LoVo (cell line): ENCODE measurements at places on chromosomes 4 and X.

GRCh38 chrX:3262901-3263300 is 83.6 kb downstream of the MXRA5 start:
- peak; percentile 5 for DNase-seq

DNA sequence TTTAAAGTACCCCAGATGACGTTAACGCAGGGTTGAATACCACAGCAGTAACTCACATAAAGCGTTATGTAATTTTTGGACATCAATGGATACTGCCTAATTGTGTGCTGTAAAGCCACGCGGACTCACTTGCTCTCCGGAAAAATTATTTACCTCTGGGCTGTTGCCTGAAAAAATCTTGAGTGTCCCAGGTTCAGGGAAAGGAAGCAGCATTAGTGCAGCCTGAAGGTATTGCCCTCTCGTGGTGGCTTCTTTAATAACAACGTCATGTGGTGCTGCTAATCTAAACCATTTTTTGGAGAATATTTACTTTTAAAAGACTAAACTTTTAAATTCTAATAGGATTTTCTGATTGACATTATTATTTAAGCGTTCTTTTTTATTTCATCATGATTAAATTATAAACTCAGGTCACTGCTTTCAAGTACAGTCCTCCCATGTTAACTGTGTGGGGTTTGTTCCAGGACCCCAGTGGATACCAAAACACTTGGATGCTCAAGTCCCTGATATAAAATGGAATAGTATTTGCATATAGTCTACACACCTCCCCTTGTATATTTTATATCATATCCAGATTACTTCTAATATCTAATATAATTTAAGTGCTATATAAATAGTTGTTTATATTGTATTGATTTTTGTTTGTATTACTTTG is 384.8 kb downstream of the FAM133A start:
- peak; percentile 5 for DNase-seq

GRCh38 chrX:150841456-150842197 is 56.8 kb downstream of the CD99L2 start:
- DNase-seq, result no peak

DNA sequence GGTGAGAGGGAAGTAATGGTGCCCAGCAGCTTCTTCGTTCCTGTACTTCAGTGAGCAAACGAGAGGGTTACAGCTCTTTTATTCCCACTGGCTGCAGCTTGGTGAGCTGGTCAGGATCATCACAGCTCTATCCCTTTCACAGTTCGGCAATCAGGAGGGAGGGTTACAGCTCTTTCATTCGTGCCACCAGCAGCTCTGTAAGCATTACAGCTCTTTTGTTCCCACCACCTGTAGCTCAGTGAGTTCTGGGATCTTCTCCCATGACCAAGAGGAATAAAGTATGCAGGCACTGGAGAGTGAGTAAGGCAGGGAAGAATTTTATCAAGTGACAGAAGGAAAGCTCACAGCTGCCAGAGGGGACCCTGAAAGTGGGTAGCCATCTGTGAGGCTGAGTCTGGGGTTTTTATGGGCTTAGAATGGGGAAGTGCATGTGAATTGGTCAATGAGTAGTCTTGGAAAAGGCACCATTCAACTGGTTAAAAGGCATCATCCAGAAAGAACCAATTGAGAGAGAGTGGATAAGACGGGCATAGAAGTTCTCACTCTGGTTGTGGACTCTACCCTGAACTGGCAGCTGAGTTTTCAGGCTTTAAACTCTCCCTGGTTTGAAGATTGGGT is 123.7 kb downstream of the COX18 start:
- DNase-seq, result no peak

- DNase-seq, result no peak
These were observed 102.3 kb upstream of the NUDT6 start for GRCh38 chr4:123024710-123025109.

DNA sequence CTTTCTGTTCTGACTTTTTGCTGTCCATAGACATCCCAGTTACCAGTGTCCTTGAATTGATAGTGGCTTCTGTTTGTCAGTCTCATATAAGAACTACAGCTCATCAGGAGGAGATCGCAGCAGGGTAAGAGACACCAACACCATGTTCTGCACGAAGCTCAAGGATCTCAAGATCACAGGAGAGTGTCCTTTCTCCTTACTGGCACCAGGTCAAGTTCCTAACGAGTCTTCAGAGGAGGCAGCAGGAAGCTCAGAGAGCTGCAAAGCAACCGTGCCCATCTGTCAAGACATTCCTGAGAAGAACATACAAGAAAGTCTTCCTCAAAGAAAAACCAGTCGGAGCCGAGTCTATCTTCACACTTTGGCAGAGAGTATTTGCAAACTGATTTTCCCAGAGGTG is 30.1 kb downstream of the GUCY1A1 start:
- DNase-seq, result no peak

DNA sequence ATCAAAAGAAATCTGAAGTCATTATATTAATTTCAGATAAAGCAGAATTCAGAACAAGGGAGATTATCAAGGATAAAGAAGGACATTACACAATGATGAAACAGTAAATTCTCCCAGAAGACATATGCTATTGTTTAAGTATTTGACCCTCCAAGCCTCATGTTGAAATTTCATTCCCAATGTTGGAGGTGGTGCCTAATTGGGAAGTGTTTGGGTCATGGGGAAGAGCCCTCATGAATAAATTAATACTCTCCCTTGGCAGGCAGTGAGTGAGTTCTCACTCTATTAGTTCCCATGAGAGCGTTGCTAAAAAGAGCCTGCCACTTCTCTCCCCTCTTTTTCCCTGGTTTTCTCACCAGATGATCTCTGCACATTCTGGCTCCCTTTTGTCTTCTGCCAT is 249.9 kb upstream of the GRIA3 start:
- DNase-seq, result no peak

DNA sequence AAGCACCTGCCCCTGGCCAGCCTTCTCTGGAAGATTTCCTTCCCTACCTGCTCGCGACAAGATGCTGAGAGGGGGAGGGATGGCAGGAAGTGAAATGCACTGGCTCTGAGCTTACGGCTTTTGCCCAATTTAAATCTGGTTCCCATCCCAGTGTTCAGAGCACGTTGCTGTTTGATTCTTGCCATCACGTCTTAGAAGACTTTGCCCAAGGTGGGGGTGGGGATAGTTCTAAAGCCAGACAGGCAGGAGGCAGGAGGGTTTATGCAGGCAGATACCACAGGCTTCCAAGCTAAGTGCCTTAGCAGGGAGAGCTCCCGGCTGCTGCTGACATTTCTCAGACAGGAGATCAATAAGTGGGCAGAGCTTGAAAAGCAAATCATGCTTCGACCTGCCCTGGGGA is 393.9 kb downstream of the MID1IP1 start:
- DNase-seq, result no peak

GRCh38 chr4:147050356-147050765 is 104.7 kb upstream of the TTC29 start:
- no peak for DNase-seq

DNA sequence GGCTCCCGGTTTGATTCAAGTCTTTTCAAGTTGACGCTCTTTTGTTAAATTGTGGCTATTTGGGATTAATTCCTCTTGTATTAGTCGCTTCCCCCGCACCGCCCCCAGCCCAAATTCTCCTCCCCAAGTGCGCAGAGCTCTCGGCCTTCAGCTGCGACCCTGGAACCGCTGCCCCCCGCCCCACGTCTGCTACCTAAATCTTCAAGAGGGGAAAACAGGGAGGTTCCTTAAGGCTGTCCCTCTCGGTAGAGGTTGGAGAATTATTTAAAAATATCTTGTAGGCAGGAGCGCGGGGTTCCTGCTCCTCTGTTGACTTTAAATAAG is 860 bp upstream of the RPS6KA3 start:
- no peak for DNase-seq

- DNase-seq, result no peak
These were observed 84.0 kb upstream of the ATP6AP2 start for GRCh38 chrX:40496728-40497127.

- no peak for DNase-seq
These were observed 13.7 kb downstream of the WDFY3 start for GRCh38 chr4:84952776-84953175.

- no peak for DNase-seq
These were observed 191.3 kb upstream of the GATB start for GRCh38 chr4:151952137-151952536.

DNA sequence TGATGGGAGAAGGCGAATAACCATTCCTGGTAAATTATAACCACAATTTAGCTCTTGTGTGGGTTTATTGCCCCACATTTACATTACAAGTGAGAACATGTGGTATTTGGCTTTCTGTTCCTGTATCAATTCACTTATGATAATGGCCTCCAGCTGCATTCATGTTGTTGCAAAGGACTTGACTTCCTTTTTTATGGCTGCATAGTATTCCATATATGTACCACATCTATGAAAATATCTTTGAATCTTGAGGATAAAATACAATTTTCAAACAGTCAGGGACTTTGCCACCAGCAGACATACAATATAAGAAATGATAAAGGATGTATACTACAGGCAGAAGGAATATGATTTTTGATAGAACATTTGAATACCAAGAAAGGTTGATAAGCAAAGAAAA is 27.3 kb downstream of the RAP2C start:
- DNase-seq, result no peak

GRCh38 chr4:20403290-20403689 is 151.6 kb downstream of the SLIT2 start:
- DNase-seq, result no peak

DNA sequence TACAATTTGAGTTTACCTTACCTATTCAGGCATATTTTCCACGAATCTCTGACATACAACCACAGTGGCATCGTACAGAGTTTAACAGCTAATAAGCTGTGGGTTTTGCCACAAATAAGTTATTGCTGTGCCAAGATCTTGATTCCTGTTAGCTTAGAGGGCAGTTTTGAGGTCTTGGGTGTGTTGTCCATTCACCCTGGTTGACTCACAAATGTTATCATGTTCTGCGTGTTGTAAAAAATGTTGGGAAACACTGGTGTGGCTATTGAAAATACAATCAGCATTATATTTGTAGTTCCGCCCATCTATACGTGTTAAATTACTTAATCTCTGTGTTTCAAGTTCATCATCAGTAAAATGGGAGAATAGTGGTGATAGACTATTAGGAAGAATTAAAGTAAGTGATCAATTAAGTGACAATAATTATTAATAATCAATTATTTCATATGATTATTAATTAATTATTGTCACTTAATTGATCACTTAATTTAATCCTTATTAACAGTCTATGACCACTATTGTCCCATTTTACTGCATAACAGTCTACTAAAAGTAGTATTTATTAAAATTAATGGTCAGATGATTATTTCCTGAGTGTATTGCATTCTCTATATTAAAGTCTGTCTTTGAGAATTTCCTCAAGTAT is 96.3 kb downstream of the TMA16 start:
- no peak for DNase-seq

- DNase-seq, result no peak
These were observed 48.3 kb downstream of the MTHFD2L start for GRCh38 chr4:74206088-74206825.

DNA sequence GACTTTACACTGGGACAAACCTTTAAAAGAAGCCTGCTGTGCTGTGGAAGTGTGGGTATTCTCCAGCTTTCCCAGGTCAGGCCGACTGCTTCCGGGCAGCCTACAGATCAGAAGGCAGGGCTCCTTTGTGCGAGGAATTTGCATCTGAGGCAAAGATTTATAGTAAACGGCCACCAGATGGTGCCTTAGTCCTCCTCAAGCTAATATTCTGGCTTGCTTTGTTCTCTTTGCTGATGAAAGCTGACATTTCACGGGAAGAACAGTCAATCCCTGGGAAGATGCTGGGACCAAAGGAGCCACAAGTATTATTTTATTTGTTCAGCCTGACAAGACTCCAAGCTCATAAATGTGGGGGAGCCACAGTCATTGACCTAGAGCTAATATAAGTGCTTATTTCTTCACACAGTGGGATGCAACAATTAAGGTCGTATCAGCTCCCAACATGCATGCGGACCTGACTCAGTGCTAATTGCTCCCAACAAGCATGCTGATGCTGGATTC is 120.7 kb upstream of the TRIM2 start:
- DNase-seq, result peak; percentile 84

DNA sequence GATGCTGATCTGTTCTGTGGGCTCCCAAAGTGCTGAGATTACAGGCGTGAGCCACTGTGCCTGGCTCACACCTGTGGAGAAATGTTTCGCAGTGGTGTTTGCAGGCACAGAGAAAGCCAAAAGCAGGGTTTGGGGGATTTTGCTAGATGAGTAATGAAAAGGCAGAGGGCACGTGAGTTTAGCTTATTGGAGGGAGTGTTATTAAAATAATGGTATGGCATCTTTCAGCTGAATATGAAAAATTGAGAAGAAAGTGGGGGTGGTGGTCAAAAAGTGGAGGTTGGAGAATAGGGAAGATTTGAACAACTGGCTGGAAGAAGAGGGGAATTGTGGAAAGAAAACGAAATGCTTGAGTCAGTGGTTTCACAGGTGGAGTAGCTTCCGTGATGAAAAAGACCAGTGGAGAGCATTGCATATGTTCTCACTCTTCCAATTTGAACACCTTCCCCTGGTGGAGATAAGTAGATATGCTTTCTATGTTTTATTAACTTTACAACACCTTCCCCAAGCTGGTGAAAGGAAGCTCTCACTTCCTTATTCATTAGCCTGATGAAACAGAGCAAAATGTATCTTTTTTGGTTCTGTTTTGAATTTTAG is 1.1 kb upstream of the CHST7 start:
- no peak for DNase-seq

GRCh38 chr4:85062466-85062865 is 96.0 kb upstream of the WDFY3 start:
- DNase-seq, result no peak

DNA sequence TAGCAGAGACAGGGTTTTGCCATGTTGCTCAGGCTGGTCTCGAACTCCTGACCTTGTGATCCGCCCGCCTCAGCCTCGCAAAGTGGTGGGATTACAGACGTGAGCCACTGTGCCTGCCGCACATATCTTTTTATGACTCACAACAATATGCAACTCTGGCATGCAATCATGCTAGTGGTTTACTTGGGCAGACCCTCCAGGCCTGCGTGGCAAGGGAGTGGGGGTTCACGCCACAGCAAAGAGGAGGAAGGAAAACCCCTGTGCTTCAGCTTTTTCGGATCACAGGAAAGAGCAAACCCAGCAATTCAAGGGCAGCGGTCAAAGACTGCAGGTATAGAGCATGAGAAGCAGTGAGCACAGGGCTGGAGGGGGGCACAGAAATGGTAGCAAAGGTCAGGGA is 48.3 kb upstream of the CD99 start:
- no peak for DNase-seq

DNA sequence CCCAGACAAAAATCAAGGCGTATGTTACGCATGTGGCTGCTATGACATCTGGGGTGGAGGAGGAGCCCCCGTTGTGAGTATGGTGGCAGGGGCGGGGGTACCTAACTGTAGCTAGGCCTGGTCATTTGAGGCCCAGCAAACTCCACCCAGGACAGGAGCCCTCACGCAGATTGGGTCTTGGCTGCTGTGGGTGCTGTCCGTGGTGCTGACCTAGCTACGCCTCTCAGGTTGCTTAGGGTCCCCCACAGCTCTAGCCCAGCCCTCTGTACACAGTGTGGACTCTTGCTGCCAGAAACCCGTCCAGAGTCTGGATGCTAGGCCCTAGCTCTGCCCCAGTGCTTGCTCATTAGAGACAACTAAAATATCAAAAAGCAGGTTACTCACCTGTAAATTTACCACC is 146.7 kb upstream of the PSAPL1 start:
- peak; percentile 14 for DNase-seq

- DNase-seq, result peak; percentile 17
These were observed 169.2 kb upstream of the LEF1 start for GRCh38 chr4:108337923-108338322.
